ENCODE measurements at places on chromosomes 2 and 18.

DNA sequence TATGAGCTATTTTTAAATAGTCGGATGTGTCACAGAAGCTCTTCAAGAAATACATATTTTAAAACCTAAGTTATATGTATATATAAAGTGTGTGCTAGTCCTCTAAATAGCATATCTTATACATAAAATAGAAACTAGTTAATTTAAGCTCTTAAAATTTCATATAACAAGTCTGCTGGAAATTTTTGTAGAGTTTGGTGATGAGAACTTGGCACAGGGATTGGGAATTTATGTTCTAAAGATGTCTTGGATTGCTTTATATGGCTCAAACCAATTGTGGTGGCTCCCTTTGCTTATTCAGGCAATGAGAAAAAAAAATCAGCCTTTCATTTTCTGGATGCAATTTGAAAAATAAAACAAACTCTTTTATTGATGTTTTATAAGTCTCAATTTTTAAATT, 142.8 kb upstream of the KCNJ3 start:
- no peak for DNase-seq

GRCh38 chr18:5975111-5976002, 80.0 kb upstream of the TMEM200C start:
- DNase-seq = no peak

- DNase-seq = no peak
Measured at GRCh38 chr18:48405978-48406377, 3.2 kb downstream of the ZBTB7C start.

GRCh38 chr2:43553341-43553855, 42.4 kb downstream of the THADA start:
- no peak for DNase-seq

DNA sequence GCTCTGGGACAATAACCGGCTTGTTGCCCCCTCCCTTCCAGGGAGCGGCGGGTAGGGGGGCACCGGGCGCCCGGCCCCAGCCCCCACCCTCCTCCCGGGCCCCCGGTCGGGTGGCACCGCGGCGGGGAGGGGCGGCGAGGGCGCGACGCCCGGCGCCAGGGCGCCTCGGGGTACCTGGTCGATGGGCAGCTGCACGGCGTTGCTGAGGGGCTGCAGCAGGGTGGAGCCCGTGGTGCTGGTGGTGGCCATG, 193 bp downstream of the MBOAT2 start:
- no peak for DNase-seq

DNA sequence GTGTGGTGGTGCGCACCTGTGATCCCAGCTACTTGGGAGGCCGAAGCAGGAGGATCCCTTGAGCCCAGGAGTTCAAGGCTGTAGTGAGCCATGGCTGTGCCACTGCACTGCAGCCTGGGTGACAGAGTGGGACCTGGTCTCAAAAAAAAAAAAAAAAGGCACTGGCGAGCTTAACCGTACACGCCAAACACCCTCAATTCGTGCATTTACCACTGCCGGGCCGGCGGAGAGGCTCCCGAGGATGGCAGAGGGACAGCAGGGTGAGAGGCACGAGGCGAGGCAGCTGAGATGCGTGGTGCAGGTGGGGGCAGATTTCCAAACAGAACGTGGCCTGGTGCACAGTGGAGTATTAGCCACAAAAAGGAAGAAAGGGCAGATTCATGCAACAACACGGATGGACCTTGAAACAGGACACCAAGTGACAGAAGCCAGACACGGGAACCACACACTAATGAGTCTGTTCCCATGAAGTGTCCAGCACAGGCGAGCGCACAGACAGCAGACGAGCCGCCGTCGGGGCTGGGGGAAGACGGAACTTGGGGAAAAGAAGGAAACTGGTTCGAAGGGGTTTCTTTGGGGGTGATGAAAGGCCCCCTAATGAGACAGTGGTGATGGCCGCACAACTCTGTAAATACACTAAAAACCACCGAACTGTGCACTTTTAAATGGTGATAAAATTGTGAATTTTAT, 27.4 kb downstream of the SLC66A2 start:
- DNase-seq = no peak

- peak; percentile 4 for DNase-seq
Measured at GRCh38 chr2:173750353-173750801, 214.8 kb downstream of the SP3 start.

DNA sequence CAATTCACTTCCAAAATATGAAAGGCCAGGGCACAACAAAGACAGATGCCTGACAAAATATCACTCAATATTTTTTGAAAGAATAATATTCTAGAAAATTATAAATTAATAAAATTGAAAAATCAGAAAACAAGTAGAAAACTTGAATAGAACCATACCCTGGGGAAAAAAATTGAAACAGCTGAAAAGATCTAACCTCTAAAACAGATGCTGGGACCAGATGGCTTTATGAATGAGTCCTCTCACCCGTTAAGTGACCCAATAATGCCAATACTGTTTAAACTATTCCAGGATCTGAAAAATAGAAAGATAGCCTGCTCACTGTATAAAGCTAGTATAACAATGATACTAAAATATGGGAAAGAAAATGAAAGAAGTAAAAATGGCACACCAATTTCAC, 322.3 kb upstream of the VWC2L start:
- DNase-seq = no peak

Measured in NCI-H345 (cell line).